Esophagus squamous epithelium (tissue), 5 donors: ENCODE measurements at places on chromosomes 13 and 19.

GRCh38 chr19:32566246-32566830 lies 14.7 kb upstream of the PDCD5 start:
- DNase-seq: no peak

DNA sequence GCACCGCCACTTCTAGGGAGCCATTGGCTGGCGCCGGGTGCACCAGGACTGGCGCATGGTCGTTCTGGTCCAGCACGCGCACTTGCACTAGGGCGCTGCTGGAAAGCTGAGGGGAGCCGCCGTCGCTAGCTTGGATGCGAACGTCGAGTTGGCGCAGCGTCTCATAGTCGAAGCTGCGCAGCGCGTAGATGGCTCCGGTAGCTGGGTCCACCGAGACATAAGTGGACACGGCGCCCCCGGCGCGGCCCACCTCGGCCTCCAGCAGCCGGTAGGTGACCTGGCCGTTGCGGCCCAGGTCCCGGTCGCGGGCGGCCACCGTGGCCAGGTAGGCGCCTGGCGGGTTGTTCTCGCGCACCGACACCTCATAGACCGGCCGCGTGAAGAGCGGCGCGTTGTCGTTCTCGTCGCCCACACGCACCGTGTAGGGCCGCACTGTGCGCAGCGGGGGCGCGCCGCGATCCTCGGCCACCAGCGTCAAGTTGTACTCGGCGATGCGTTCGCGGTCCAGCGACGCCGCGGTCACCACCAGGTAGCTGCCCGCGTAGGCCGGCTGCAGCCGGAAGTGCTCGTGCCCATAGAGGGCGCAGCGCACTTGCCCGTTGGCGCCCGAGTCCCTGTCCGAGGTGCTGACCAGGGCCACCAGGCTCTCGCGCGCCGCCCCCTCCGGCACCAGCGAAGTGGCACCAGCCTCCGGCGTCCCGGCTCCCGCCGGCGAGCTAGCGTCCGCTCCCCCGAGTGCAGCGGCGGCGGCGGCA lies 1.7 kb downstream of the PCDH8 start:
- DNase-seq: no peak

GRCh38 chr13:106986687-106987426 lies 418.9 kb upstream of the ARGLU1 start:
- DNase-seq: no peak

DNA sequence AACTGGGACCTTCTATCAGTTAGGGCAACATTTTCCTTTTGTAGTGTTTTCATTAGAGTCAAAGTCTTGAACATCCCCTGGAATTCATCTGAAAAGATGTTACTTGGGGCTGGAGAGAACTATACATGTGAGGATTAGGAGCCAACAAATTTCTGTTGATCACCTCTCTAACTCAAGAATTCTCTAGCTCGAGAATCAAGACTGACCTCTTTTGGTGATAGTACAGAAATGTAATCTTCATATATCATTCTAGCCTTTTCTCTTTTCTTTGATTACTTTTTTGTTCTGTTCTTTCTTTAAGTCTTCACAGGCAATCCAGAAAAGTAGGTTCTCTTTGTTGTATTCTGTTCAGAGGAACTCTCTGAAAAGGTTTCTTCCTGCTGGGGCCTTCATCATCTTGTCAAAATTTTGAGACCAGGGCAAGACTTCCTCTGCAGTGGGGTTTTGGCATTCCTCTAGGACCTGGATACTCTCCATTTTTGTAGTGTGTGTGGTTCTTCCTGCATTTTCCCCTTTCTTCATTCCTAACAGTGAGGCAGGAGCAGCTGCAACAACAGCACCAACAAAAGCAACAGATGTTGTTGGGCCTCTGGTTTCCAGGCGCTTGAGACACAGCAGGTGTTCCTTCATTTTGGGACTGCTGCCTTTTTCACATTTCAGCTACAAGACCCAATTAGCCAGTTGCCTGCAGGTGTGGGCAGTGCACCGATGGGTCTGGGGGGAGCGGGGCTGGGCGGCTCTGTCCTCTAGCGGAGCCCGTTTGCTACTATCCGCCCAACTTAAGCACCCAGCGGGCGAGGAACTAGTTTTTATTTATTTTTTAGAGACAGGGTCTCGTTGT lies 26.2 kb downstream of the ELF1 start:
- no peak for DNase-seq

GRCh38 chr13:50801087-50801931 lies 42.2 kb downstream of the DLEU7 start:
- DNase-seq: no peak

DNA sequence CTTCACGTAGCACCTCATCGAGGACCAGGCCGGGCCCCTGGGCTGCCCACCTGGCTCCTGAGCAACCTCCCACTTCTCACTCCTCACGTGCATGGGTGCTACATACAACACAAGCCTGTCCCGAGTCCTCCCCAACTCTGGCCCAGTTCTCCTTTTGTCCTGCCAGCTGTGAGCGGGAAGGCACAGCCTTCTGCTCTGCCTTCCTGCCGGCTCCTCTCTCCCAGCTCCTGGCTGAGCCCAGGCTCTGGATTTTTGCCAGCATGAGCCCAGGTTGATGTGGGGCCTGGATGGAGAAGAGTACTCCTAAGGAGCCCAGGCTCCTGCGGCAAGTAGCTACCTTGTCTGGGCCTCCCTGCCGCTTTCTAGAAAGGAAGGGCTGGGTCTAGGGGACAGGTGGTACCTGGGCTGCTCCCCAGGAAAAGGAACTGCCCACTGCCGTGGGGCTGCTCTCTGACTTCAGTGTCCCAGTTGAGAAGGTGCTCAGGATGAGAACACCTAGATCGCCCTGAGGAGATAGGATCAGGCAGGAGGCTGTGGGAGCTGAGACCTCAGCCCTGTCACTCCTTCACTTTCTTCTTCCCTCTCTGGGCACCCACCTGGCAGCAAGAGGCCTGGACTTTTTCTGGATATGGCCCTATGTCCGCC lies 23.6 kb downstream of the LYL1 start:
- DNase-seq: no peak
